ENCODE measurements at places on chromosomes 3 and 15.
A peak's percentile ranks its signal among the peaks of the same experiment; 100 is the strongest.

DNA sequence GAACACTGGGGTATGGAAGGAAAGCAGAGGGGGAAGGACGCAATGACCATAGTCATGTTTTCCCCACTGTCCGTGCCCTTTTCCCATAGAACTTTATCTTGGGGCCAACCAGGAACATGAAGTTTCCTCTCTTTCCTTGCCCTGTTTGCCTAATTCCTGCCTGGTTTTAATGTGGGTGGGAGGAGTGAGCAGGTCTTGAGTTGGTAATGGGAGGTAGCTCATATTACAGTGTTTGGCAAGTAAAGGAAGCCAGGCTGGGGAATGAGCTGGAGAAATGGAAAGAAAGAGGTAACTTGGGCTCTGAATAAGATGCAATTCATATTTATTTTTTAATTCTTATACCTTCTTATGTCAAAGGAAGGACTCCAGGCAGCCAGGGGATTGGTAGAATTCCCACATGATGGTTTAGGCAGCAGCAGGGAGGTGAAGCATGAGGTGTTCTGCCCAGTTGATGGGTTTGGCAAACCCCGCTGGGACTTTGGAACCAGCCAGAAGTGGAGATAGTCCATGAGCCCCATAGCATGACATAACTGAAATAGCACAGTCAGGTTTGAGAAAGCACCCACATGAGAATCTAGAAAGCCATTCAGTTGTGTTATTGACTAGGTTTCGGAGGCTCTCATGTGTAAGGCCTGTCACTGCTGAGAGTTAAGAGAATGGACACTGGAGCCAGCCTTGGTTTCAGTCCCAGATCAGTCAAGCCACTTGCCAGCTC is 60.0 kb downstream of the CCK start:
- no peak for DNase-seq

GRCh38 chr3:38890426-38890825 is 74.4 kb upstream of the SCN10A start:
- no peak for DNase-seq

DNA sequence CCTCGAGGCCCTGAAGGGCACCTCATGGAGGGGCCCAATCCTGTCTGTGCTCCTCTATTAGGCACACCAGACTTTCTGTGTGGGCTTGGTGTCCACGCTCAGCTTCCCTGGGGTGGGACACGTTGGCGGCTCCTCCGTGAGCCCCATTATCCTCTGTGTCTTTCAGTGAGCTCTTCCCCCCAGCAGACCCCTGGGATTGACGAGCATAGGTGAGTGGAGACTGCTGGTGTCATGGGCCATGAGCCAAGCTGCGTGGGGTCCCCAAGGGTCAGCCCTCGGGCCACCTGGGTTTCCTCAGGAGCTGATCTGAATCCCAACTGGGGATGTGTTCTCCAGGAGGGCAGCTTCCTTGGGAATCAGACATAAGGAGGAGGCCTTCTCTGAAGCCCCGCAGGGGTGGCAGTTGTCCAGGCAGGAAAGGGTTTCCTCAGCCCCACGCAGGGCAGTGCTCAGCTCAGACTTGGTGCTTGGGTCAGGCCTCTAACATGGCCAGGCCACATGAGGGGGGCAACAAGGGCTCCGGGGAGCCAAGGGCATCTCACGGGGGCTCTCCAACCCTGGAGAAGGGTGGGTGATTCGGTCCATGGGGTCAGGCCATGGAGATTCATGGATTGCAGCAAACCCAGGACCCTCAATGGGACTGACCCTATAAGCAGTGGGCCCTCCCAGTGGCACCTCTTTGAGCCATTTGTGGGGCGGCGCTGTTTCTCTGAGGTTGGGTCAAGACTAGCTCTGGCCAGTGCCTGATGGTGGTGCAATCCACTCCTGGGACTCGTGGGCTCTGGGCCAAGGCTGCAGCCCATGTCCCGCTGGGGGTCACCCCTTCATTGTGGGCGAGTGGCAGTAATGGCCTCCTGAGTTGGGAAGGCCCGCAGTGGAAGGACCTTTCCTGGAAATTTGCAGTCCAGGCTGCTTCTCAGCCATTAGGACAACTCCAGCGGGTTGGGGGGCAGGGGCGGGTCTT is 222.5 kb downstream of the SNRPN start:
- DNase-seq = no peak

- no peak for DNase-seq
These were observed 14.1 kb upstream of the TMEM40 start for GRCh38 chr3:12773030-12773709.

DNA sequence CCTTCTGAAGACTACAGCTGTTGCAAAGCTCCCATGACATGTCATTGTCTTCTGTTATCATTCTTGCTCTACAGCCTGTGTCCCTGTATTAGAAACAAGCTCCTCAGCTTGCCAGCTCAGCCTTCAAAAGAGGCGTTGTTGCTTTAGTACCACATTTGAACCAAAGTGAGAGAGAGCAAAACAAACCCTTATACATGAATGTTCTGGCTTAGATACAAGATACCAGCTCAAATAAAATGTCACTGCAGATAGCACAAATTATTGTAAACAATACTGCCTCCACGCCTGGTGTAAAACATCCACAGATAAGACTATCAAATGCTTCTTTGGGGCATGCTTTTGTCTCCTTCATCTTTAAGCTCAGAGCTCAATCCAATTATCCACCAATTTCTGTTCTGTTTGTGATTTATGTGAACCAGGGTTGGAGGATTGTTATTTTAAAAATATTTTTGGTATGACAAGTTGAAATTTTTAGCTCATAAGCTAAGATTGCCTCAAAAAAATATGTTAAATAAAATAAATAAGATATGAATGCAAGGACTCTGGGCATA is 403.6 kb upstream of the CDIN1 start:
- DNase-seq = no peak

DNA sequence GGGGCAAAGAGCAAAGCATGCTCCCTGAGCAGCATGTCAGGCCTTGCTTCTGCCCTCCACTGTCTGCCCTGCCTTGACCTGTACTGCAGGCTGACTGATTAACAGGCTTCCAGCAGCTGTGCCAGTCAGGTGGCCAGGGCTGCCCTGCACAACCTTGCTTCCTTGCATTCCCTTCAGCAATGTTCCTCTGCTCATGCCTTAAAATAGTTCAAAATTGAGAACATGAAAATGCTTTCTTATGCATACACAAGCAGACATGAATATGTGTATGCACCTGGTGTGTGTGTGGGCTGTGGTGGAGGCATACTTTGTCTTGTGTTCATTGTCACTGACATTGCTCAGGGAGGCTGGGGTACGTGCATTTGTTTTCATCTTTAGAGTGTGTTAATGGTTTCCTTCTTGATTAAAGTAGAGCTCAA is 1.2 kb upstream of the SLC22A13 start:
- no peak for DNase-seq

GRCh38 chr3:50486219-50486888 is 17.1 kb downstream of the CACNA2D2 start:
- DNase-seq = no peak

- DNase-seq = no peak
These were observed 344.4 kb downstream of the CADM2 start for GRCh38 chr3:85303156-85303555.

DNA sequence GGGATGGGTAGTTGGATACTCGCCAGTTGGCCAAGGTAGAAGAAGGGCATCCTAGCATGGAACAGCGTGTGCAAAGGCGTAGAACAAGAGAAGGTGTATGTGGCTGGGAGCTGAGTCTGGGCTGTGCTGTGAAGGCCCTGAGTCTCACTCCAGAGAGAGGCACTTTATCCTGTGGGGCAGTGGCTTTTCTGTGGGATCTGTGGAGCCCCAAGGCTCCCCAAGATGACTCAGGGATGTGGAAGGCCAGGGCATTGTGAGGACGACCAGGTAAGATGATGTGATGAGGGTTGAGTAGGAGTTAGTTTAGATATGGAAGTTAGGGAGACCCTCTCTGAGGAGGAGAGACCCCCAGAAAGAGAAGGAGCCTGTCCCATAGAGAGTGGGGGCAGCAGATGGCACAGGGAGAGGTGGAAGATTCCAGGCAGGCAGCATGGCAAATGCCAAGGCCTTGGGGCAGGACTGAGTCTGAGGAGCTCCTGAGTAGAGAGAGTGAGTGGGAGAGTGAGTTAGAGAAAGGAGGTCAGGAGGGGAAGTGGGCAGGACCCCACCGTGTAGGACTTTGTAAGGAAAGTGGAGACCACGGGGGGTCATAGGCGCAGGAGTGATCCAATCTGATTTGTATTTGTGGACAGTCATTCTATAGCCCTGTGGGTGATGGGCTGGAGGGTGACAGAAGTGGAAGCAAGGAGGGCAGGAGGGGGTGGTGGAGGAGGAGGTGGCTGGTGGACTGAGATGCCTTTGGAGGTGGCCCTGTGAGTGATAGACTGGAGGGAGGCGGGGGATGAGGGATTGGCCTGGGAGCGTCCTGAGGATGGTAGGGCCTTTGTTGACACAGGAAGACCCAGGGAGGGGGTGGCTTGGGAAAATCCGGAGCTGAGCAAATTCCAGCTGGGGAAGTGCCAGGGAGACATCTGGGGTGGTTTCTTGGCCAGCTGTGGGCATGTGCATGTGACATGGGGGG is 50.3 kb downstream of the FBLN2 start:
- no peak for DNase-seq

DNA sequence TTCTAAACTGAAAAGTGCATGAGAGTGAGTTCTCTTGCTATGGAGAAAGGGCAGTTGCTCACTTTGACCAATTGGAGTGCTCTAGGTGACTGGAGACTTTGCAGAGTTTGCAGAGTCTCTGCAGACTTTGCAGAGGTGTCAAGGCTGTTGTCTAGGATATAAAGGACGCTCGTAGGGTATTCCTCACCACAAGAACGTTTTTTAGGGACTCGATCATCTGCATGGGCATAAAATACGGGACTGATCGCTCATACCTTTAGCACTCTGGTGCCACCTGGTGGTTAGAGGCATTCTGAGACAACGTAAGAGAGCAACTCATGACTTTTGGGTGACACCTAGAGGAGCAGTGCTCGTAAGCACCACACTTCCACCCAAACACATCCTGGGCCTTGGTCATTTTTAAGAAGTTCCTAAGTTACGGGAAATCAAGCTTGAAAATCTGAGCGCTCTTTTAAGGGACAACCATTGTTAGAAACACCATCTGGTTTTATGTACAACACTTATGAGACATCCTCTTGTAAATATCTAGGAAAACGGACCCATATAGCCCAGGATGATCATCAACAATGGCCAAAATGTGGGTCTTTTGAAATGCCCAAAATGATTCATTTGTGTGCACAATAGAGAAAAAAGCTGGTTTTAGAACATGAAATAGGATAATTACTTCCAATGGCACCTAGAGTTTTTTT is 51.6 kb upstream of the XCR1 start:
- DNase-seq = peak; percentile 93

DNA sequence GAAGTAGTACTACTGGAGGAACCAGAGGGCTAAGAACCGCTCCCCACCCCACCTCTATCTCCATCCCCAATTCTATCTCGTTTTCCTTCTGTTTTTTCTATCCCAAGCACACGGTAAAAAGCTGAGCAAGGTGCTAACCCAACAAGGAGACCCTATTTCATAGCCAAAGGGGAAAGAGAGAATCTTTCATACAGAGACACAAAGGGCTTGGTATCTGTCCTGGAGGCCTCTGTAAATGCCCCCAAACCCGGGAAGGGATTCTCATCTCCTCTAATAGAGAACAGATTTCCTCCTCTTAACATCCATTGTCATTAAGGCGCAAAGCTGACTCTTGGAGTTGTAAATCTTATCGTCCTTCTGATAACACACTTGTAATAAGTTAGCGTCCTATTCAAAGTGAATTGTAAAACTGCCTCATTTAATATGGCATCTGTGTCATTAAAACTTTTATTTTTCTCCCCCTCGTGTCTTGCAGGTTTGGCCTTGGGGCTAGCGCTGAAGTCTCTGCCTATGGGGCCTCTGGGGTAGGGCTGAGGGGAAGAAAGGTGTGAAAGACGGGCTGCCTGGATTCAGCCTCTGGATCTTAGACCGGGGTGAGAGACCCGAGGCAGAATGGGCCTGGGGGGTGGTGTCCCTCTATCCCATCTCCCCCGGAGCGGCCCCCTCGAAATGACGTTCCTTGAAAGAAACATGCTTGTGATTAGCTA is 12.1 kb downstream of the NR2F2 start:
- no peak for DNase-seq

DNA sequence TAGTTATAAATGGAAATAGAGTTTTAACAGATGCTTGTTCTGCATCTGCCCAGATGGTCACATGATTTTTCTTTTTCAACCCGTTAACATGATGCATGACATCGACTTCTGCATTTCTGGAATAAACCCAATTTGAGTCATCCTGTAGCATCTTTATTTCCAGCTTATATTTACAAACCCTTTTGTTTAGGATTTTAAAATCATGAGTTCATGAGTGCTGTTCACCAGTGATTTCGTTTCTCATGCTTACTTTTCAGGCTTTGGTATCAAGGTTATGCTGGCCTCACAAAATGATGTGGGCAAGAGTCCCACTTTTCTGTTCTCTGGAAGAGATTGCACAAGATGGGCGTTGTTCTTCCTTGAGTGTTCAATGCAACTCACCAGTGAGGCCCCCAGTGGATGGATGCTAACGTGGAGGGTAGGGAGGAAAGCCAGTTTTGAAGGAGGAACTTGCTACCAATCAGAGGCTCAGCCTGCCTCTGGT is 5.2 kb downstream of the HRH1 start:
- DNase-seq = peak; percentile 67

DNA sequence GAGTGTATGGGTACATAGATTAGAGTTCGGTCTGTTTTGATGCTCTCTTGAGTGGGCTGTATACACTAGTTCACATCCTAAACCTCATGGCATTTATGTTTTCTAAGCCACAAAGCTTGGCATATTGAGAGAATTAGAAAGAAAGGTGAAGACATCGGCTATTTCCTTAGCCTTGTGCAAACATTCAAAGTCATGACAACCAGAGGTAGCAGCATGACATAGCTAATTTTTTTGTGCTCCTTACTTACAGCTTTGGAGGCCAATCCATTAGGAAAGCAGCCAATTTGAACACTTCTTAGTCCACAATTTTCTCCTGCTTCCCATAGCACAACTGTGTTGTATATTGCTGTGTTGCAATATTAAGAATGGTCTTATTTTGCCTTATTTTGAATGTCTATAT is 21.5 kb upstream of the AADAC start:
- no peak for DNase-seq

GRCh38 chr3:171660188-171660587 is 150.1 kb downstream of the PLD1 start:
- DNase-seq = peak; percentile 11

DNA sequence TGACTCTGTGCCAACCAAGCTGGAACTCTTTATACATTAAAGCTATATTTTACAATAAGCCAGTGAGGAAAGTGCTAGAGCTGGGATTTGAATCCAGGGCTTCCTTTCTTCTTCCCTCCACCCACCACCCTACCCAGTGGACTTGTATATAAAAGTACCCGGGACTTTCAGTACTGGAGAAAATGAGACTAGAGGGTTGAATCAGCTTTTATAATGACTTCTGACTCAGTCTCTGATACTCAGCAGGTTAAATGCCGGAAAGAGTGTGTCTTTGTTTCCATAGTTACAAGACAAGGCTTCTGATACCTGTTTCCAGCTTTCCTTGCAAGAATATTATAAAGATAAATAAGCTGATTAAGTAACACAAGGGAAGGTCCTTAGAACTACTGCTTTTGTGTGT is 80.9 kb downstream of the FRMD4B start:
- DNase-seq = no peak

GRCh38 chr15:90035095-90035839 is 34.1 kb downstream of the ZNF710 start:
- peak; percentile 99 for DNase-seq

- DNase-seq = no peak
These were observed 181.3 kb downstream of the LSAMP start for GRCh38 chr3:116263842-116264545.

- peak; percentile 81 for DNase-seq
These were observed 2.7 kb downstream of the ADAMTS7 start for GRCh38 chr15:78808550-78808949.
